ENCODE measurements at places on chromosomes 16 and 17.

- DNase-seq: no peak
These were observed 786 bp downstream of the TMC7 start for GRCh38 chr16:18984435-18985005.

DNA sequence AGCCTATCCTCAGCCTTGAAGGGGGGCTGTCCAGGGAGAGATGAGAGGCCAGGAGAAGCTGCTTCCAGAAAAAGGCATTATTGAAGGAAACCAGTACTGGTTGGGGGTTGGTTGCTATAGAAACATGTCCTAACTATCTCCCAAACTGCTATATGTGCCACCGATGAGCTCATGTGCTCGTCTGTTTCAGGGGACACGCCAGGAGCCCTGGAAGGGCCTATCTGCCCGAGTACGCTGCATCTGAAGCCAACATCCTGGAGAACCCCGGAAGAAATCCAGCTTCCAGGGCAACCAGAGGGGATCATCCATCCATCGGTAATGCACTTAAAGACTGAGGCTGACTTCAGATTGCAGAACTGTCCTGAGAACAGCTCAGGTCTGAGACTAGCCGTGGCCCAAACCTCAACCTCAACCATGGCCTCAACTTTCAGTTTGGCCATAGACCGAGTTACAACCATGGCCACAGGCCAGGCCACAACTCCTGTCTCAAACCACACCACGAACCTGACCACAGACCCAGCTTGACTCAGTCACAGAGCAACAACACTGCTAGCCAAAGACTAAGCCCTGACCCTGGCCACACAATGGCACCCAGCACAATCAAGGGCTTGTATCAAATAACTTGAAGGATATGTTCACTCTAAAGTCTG is 10.2 kb downstream of the PITPNM3 start:
- DNase-seq: no peak

DNA sequence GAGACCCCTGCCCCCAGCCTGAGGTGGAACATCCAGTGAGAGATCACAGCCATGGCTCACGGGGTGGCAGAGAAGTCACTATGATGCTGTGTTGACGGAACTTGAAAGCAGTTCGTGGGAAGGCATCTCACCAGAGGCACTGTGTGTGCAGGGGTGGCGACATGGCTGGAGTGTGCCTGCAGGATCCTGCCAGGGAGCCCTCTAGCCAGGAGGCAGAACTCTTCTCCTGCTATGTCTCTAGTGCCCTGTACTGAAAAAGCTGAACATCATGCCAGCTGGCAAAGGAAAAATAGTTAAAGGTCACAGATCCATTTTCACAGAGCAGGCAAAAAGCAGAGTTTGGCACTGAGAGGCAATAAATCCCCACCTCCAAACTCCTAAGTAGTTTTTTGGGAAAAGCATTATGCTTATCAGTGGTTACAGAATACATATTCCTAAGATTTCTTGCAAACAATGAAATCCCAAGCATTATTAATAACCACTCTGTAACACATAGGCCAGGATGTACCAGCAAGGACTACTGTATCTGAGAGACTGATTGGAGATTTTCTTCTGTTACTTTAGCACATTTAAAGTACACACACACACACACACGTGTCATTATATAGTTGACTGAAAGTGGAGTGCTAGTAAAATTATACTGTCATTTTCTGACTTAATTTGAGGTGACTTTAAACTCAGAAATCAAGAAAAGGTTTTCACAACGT is 36.8 kb downstream of the TNRC6C start:
- DNase-seq: no peak

DNA sequence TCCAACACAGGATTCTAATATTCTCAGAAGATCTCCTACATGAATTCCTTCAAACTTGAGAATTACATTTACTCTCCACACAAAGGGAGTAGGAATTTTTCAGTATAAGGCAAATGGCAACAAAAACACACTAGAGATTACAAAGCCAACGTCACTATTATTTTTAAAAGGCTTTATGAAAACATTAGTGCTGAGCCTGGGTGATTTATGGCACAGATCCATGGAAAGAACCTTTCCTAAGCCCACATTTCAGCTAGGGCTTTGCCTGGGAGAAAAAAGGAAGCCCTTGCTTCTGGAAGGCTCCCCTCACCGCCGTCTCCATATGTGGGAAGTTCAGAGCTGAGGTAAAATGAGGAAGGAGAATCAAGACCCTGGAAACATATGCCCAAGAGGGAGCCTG is 499.4 kb upstream of the HSBP1 start:
- no peak for DNase-seq

DNA sequence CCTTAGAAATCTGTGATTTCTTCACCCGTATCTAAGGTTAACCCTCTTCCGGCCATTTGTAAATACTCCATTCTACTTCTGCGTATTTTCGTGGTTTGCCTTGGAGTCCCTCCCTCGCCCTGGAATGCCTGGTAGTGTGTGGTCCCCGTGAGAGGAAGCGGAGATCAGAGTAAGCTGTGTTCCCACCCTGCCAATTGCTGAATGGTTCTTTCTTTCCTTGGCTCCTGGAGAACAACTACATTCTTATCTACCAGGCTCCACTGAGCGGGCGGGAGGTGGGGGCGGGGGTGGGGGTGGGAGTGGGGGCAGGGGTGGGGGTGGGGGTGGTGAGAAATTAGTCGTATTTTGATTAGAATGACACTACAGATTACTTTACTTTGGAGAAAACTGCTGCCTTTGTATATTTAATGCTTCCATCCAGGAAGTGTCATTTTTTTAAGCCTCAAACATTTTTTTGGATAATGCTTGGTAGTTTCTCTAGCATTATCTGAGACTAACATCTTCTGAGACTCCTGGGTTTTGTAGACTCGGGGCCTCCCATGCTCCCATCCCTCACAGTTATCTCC is 20.9 kb upstream of the FASN start:
- DNase-seq: no peak

DNA sequence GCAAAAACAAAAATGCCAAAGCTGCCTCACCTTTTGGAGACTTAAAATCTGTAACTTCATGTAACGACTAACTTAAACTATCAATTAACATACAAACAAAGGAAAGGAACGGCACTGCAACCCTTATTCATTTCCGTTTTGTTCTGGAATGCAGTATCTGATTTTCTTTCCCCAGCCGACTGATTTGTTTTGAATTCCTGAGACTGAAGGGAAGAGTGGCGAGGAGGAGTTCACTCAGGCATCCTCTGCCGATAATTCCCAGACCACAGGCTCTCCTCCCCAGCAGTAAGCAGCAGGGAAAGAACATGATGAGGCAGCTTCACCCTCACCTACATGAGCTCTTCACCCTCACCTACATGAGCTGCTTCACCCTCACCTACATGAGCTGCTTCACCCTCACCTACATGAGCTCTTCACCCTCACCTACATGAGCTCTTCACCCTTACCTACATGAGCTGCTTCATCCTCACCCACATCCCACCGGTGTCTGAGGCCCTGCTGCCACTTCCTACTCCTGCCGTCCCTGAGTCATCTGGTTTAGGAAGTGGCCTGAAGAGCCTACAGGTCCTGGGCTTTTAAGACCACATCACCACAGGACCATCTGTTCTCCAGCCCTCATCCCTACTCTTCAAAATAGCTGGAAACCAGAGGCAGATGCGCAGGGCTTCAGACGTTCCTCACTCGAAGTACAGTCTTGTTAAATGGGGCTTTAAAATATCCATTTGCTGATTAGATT is 168.0 kb upstream of the RPH3AL start:
- peak; percentile 77 for DNase-seq

GRCh38 chr16:1009358-1010150 is 28.0 kb downstream of the SOX8 start:
- DNase-seq: no peak

- no peak for DNase-seq
These were observed 19.7 kb upstream of the RMI2 start for GRCh38 chr16:11325404-11326083.

GRCh38 chr17:15485045-15485444 is 17.6 kb upstream of the CDRT4 start:
- DNase-seq: no peak

- DNase-seq: no peak
These were observed 107.3 kb upstream of the CDH5 start for GRCh38 chr16:66258916-66259845.

DNA sequence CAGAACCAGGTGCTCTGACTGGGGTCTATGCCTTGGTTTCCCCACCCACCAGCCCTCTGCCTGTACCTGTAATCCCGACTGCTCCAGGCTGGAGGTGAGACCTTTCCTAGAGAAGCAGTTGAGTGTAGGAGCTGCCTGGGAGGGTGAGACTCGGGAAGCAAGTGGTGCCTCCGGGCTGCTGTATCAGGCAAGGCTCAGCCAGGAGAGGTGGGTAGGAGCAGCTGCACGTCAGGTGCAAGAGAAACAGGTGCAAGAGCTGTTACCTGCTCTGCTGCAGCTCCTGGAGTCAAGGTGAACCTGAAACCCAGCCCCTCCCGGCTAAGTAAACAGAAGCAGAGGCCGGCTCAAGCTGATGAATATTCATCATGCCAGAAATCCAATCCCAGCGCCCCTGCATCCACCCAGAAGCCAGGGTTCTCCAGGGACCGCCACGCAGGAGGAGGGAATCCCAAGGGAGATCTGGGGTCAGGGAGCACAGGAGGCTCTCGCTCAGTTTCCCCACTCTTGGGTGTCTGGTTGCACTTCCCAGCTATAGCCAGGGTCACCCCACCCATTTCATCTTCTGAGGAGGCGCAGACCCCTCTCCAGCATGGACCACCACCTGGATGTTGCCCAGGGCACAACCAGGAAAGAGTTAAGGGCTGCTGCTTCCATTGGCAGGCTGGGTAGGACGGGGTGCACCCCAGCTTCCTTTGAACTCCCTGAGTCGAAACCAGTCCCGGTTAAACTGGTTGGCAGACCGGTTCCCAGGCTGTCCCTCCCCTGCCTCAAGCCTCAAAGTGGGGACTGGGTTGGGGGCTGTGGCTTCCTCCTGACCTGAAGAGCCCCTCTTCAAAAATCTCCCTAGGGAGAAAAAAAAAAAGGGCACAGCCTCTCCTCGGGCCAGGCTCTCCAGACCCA is at the start of gene PRR15L:
PRR15L (minus strand) TSS at position 293 of the 900 bp plus-strand sequence. CDS start 4,649 bp downstream, outside the sequence.
- DNase-seq: no peak

DNA sequence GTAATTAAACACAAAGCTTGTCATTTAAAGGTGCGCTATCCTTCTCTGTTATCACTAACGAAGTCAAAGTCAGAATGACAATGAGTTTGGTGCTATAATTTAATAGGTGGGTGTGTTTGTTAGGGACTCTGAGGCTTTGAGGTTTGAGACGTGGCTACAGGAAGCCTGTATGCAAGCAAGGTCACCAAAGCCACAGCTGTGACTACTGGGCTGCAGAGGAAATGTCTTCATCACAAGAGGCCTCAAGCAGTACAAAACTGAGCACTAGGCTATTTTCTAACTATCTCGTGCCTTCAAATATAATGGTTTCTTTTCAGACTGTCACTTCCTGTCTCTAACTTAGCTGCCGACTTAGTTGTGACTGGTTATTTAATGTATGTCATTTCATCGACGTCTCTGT is 141.2 kb downstream of the AATF start:
- no peak for DNase-seq

GRCh38 chr16:69106491-69107315 is 1.2 kb downstream of the HAS3 start:
- no peak for DNase-seq

GRCh38 chr17:74361230-74362068 is at the start of gene BTBD17:
Gene BTBD17 (minus strand): TSS chr17:74361868. CDS start chr17:74361819, 49 bp downstream.
- DNase-seq: no peak

DNA sequence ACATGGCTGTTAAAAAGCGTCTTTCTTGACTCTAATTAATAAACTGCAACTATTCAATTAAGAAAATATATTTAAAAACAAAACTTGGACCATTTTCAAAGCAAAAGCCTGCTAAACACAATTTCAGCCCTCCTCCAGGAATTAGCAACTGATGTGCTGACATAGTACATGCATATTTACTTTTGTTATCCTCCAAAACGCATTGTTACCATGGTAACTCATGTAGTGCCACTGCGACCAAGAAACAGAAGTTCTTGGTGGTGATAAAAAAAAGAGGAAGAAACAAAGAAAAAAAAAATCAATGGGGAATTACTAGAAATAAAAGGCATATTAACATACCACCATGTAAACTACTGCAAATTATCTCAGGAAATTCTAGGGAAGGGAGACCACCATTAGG is 793.4 kb upstream of the CDH8 start:
- no peak for DNase-seq

GRCh38 chr17:66443166-66443565 is 140.8 kb downstream of the PRKCA start:
- DNase-seq: no peak

DNA sequence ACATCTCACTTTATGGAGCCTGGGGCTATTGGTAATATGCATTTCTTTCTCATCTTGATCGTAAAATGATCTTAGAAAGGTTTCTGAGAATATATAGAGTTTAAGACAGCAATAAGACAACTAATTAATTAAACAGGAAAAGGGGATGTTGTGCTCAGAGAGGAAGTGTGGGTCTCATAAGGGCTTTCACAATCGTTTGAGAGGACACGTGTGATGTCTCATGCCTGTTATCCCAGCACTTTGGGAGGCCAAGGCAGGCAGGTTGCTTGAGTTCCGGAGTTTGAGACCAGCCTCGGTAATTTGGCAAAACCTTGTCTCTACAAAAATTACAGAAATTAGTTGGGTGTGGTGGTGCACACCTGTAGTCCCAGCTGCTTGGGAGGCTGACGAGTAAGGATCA is 295.6 kb downstream of the WWOX start:
- DNase-seq: no peak

GRCh38 chr16:48365601-48366164 is 19.5 kb downstream of the SIAH1 start:
- no peak for DNase-seq

GRCh38 chr17:76437467-76438402 is 15.2 kb downstream of the UBE2O start:
- DNase-seq: no peak

- no peak for DNase-seq
These were observed 1.3 kb downstream of the APPBP2 start for GRCh38 chr17:60524463-60525327.

DNA sequence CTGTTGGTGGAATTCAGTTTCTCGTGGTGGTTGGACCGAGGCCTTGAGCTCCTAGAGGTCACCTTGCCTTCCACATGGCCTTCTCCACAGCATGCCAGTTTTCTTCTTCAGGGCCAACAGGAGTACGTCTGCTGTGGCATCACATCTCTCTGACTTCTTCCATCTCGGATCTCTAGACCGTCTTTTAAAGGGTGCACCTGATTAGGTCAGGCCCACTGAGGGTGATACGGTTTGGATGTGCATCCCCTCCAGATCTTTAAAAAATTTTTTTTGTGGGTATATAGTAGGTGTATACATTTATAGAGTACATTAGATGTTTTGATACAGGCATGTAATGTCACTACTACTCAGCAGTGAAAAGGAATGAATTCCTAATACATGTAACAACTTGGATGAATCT is 58.3 kb upstream of the BRD7 start:
- DNase-seq: no peak

- DNase-seq: no peak
These were observed 418.1 kb downstream of the SOX9 start for GRCh38 chr17:72538901-72539352.

All from HFF-Myc (cell line).